ENCODE measurements at places on chromosomes 6 and 20.

- DNase-seq, result no peak
Measured at GRCh38 chr6:43807228-43808061, 37.4 kb downstream of the VEGFA start.

DNA sequence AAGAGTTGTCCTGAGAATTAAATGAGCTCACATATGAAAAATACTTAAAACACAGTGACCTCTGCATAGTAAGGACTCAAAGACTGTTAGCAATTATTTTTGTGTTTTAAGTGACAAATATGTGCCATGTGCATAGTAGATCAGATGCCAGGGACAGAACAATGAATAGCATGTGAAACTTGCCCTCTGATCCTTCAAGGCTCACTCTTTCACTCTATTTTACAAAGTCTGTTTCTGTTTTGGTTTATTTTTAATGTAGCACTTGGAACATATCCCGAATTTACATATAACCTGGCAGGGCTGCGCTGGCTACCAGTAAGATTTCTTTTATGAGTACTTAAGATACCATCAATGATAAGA is 135.5 kb upstream of the TNFAIP3 start:
- DNase-seq, result no peak

DNA sequence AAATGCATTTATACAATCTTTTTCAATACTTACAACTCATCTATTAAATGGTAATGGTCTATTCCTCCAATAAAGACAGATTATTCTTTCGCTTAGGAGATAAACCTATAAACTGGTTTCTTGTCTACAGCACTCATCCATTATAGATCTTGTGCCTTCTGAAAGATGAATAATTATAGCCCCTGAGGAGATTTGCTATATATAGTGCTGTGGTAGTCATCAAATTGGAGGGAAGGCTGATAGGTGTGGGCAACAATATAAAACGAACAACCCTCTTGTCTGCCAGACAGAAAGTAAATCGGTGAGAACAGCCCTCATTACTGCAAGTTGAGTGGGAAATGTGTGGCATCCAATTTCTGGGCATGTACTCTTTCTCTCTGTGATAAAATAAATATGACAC is 292.5 kb upstream of the CNR1 start:
- no peak for DNase-seq

DNA sequence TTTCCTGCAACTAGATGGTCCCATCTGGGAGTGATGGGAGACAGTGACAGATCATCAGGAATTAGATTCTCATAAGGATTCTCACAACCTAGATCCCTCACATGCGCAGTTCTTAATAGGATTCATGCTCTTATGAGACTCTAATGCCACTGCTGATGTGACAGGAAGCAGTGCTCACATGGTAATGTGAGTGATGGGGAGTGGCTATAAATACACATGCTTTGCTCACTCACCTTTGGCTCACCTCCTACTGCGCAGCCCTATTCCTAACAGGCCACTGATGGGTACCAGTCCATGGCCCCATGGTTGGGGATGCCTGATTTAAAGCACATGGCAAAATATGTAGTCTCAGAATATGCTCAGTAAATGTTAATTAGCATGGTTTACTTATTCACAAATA is 80.6 kb upstream of the MBOAT1 start:
- DNase-seq, result no peak

GRCh38 chr20:36148439-36148838 is 6.1 kb upstream of the EPB41L1 start:
- DNase-seq, result no peak

GRCh38 chr6:63598049-63599036 is 26.1 kb downstream of the LOC128125822 start:
- DNase-seq, result peak; percentile 53

- no peak for DNase-seq
Measured at GRCh38 chr6:44052419-44053023, 74.7 kb downstream of the MRPL14 start.

DNA sequence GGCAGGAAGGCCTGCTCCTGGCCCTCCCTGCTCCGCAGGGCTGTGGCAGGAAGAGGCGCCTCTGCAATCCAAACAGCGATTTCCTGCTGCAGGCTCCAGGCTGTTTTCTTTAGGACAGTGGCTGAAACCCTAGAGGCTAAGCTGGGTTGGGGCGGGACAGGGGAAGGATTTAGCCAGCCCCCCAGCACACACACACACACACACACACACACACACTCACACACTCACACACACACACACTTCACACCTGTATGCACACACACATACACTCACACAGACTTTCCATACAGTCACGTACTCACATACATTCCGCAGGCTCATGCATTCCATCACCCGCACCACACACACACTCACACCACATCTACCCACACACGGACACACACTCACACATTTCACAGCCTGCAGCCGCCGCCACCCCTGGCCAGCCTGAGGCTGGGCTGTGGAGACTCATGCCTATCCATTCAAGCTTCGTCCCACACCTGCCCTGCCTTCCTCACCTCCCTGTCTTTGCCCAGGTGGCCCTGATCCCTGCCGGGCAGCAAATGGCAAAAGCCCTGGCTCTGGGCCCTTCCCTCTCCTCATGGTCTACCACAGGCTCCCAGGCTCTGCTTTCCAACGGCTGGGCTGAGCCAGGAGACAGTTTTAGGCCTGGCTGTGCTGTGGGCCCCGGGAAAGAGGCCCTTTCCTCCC is 17.9 kb downstream of the MDFI start:
- no peak for DNase-seq

DNA sequence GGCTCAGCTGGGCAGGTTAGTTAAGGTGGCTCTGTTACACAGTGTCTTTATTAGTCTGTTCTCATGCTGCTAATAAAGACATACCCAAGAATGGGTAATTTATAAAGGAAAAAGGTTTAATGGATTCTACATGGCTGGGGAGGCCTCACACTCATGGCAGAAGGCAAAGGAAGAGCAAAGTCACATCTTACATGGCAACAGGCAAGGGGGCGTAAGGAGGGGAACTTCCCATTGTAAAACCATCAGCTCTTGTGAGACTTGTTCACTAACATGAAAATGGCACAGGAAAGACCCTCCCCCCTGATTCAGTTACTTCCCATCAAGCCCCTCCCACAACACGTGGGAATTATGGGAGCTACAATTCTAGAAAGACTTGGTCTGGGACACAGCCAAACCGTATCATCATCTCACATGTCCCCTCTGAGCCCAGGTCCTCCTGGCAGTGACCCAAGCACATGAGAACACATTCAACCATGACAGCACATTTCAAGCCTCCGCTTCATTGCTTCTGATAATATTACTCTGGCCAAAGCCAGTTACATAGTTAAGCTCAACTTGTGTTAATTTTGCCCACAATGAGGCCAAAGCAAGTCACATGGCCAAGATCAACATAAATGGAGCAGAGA is 383.9 kb downstream of the PLCB1 start:
- no peak for DNase-seq

- no peak for DNase-seq
Measured at GRCh38 chr6:3312604-3313231, 54.0 kb downstream of the PSMG4 start.

DNA sequence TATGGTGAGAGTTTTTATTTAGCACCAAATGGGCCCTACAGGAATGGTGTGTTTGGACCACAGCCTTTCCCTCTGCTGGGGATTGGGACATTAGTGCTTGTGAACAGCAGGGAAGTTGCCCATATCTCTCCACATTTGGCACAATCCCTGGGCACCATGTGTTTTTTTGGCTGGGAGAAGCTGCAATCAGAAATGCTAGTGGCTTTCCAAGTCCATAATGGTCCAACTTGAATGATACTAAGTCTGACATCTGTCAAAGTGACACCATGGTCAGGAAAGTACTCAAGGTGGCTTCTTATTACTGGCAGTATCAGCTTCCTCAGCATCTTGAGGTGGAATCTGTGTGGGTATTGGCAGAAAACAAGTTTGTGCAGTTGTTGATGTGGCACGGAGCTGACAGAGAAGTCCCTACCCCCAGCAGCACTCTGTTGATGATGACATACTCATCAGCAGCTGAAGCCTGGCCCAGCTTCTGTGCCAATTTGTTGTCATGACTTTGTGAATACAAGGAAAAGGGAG is 53.0 kb downstream of the SASH1 start:
- no peak for DNase-seq

DNA sequence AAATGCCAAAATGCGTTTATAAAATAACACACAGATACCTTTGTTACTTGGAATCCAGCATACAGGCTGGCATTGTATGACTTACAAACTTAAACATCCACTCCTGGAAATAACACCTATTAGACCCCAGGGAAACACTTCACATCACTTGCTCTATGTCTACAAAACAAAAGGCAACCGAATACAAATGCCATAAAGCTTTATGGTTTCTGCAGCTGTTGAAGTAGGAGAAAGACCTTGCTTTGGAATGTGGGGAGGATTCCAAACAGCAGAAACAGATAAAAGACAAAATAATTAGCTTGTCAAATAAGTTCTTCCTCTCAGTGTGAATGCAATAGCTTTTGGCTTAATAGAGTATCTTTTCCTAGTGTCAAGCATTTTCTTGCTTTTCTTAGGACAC is 9.8 kb upstream of the AMD1 start:
- no peak for DNase-seq

DNA sequence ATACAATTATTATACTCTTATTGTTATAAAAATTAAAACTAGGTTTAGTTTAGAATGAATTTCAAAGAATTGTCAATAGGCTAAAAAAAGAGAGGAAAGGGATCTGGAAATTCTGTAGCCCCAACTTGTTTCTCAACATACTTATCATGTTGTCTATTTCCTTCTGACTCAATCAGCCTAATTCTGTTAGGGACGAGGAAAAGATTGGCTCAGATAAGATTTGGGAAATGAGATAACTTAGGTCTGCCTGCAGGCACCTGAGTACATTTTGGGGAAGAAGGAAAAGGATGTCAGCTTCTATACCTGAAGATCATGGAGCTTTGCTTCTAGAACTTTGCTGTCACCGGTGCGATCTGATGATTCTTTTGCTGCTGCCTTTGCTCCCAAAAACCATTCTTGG is 238.8 kb downstream of the SYNE1 start:
- no peak for DNase-seq

DNA sequence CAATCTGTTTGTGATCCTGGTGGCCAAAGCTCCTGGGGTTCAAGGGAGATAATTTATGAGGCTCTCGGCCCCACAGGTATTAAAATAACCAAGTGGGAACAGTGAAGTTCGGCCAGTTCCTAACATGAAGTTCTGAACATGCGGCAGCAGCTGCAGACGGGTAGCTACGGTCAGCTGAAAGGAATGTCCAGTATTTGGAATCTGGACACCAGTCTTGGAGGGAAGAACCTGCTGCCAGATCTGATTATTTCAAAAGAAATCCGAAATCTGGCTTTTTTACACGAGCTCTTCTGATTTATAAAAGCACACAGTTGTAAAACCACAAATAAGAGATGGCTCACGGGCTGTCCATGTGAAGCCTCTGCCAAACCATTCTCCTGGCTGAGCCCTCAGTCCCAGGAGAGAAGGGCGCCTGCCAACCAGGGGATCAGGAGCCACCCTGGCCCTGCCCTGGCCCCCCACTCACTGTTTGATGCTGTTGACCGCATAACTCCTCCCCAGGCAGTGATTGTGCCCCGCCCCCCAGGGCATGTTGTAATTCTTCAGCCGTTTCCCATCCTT is 28.2 kb upstream of the KCNB1 start:
- no peak for DNase-seq

DNA sequence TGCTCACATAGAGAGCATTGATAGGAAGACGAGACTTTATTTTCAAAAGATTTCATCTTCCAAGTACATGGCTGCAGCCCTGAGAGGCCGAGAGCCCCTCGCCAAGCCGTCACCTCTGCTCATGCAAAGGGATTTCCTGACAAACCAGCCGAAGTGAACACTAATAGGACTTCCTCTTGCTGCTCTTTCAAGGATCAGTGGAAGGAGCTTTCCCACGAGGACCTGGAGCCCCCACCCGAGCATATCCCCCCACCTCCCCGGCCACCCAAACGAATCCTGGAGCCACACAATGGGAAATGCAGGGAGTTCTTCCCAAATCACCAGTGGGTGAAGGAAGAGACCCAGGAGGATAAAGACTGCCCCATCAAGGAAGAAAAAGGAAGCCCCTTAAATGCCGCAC is 69.3 kb downstream of the PTPN1 start:
- no peak for DNase-seq

DNA sequence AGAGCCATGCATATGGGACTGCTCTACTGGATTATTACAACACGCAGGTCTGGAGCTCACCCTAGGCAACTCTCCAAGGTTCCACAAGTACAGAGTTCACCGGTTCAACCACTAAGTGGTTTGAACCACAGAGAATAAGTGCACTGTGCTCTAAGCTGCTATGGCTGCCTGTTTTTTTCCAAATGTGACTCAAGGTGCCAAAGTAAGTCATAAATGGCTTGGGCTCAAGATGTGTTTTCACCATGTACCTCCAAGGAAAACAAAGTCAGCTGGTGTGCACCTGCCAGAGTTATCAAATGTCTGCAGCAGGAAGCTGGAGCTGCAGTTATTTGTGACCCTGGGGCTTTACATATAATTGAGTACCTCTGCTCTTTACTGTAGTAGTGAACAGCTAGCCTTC is 76.7 kb downstream of the PREP start:
- DNase-seq, result no peak

- DNase-seq, result peak; percentile 24
Measured at GRCh38 chr6:149234051-149234962, 83.2 kb upstream of the TAB2 start.

DNA sequence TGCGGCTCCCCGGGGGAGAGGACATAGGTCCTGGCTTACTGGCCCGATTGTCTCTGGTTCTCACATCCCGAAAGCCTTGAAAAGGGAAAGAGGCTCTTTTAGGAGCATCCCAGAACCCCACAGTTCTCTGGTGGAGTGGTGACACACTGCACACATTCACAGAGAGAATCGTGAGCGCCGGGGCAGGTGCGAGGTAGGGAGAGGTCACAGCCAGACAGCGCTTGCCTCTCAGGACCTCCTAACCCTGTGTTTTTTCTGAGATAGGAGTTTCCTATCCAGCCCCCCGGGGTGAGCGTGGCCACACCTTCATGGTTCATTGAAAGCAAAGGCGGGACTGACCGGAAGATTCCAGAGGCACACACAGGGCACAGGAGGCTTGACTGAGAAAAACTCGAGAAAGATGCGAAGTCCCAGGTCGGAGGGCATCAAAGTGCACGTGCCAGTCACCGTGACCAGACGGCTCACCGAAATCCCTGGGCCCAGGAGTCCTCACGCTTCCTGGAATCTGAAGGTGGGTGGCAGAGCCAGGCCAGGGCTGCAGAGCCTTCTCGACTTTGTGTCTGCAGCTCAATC is 46.5 kb upstream of the FRMD1 start:
- no peak for DNase-seq

GRCh38 chr6:14423330-14423729 is 305.8 kb downstream of the CD83 start:
- no peak for DNase-seq

DNA sequence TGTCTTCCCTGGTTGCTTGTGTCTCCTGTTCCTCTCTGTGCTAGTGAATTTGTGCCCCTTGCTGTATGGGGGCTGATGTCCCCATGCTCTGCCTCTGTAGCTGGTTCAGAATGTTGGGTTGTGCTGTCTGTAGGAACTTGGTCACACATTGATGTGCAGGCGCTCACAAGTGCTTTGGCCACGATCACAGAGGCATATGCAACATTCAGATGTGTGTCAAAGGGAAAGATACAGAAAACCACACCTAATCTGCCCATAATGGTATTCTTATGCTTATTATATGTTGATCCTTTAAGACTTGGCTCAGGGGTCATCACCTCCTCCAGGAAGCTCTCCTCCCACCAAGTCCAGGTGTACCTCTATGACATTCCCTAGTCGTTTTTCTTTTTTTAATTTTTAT is 17.1 kb upstream of the DHX35 start:
- no peak for DNase-seq
